ENCODE measurements at places on chromosomes 5 and 9.

GRCh38 chr9:15782106-15782505 lies 229.3 kb downstream of the CCDC171 start:
- no peak for DNase-seq

GRCh38 chr5:31148959-31149475 lies 44.5 kb upstream of the CDH6 start:
- no peak for DNase-seq

DNA sequence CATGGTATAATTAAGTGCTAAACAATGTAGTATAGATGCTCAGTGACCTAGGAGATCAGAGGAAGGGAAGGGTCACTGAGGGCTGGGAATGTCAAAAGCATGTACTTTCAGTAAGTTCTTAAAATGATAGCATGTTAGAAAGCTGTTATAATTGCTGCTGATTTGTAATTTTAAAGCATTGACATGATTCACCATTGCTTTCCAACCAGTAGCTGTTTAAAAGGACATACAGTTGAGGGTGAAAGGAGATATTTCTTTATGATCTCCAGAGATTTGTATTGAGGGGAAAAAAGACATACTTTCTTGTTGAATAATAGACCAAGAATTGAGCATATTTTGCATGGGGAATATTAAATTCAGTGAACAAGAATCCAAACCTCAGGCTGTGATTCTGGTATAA lies 1.2 kb upstream of the SLC1A3 start:
- no peak for DNase-seq

DNA sequence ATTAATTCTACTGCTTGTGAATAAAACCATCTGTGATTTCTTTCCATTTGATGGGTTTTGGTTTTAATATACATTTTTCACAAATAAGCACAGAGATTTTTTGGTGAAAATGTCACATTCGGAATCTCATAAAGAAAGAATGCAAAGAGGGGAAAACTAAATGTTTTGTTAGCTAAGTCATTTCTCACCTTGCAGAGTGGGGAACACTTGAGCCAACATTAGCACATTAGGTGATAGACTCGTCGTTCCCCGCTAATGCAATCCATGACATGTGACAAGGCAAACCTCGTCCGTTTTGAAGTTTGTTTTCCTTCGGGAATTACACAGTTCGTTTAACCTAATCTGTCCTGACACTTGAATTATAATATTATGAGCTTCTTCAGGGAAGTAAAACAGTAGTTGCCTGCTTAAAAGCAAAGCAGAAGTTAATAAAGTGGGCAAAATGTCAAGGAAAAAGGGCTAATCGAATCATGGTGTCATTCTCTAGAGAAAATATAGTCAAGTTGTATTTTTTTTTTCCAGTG lies 95.8 kb upstream of the LMX1B start:
- DNase-seq = no peak

DNA sequence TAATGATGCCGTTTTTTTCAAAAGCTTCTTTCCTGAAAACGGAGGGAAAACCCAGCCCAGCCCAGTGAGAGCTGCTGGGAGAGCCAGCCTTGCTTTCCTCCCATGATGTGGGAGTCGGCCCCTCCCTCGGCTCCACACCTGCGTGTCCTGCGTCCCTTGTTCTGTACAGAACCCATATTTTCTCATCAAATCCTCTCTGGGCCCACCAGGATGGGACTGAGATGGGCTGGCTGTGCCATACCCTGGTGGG lies 8.9 kb downstream of the FLT4 start:
- no peak for DNase-seq

Measured in activated T-cell treated with anti-CD3 and anti-CD28 coated beads for 24 hours (primary cell).